Activated CD8-positive, alpha-beta memory T cell treated with anti-CD3 and anti-CD28 coated beads for 1 hour (primary cell): ENCODE measurements at places on chromosomes 2 and 18.

GRCh38 chr2:133636287-133636686 is 68.0 kb upstream of the NCKAP5 start:
- no peak for DNase-seq

DNA sequence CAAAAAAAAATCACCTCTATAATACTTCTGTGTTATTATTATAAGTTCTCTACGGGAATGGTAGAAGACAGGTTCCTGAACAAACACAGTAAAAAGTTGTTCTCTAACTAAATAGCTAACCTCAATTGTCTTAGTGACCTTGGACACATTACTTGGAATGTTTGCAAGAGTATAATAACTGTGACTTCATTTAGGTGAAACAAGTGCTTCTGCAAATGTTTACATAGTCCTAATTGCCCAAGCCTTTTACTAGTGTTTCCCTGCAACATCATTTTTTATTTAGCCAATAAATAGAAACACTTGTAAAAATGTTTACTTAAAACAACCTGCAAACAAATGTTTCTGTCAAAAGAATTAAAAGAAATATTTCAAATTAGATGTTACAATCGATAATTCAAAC is 9.9 kb downstream of the PLEKHM3 start:
- DNase-seq: no peak

DNA sequence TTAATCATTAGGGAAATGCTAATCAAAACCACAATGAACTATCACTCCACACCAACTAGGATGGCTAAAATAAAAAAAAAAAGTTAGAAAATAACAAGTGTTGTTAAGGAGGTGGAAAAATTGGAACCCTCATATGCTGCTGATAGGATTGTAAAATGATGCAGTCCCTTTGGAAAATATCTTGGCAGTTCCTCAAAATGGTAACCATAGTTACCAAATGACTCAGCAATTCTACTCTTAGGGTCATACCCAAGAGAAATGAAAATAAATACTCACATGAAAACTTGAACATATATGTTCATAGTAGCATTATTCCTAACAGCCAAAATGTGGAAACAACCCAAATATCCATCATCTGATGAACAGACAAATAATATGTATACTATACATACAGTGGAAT is 15.7 kb upstream of the ACVR2A start:
- DNase-seq: no peak

DNA sequence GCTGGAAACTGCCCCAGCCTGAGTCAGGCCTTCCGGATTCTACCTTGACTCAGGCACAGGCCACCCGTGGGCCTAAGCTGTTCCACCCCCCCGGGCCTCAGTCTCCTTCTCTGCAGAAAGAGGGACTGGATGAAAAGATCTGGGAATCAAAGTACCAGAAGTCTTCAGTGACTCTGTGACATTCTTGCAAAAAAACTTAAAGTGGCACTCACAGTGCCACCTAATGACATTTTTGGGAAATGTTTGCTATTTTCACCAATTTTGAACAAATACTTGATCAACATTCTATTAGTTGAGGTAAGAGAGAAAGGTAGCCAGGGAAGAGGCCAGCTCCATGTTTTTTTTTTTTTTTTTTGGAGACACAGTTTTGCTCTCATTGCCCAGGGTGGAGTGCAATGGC is 48.3 kb upstream of the ACAA2 start:
- DNase-seq: no peak

DNA sequence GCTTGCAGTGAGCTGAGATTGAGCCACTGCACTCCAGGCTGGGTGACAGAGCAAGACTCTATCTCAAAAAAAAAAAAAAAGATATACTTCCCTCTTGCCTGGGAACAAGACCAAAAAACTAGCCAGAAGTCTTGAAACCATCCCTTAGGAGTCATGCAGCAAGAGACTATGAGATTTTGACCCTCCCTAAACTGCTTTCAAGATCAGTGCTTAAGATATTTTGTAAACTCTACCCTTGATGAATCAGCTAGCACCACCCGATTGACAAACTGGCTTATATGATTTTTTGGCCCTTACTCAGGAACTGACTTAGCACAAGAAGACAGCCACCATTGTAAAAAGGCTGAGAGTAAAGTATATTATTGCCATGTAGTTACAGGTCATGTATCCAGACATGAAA is 3.8 kb downstream of the SULT1C3 start:
- no peak for DNase-seq

- DNase-seq: no peak
These were observed 5.8 kb upstream of the OSBPL6 start for GRCh38 chr2:178188466-178188865.

DNA sequence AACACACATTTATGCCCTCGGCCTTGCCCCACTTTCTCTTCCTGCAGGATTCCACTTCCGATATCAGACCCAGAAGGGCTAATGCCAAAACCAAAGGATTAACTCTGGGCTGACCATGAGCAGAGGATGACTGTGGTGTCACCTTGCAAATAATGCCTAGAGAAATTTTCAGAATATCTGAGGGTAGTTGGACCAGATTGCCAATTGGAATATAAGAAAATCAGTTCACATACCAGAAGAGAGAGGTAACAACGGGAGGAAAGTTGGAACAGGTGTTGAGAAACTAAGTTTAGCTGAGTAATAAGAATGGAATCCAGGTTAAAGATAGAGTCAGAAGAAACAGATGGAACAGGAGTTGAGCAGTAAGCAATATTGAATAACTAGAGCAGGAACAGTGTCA is 232.7 kb upstream of the UBE2E3 start:
- DNase-seq: no peak

DNA sequence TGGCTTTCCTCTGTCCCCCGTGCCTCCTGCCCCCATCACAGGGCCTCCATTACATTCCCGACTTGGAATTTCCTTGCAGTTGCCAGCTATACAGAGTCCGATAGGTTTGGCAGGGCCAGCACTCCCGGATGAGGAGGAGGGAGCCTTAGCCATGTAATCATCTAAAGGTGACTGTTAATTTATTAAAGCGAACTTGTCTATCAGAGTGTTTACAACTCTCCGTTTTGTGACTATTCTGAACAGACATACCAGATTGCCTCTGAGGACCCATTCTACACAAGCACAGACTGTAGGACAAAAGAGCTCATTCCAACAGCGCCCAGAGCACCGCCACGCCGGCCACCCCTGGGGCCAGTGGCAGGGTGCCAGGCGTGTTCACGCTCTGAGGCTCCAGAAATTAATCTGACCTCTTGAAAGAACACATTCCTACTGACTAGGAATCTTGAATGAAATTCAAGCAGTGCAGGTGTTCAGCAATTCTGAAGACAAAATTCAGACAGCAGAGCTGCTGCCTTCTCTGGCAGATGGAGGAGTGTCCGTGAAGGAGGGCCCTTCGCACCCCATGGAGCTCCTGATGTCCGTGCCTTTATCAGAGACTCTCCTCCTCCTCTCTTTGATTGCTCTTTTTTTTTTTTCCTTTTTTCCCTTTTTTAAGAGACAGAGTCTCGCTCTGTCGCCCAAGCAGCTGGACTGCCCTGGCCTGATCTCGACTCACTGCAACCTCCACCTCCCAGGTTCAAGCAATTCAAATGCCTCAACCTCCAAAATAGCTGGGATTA is 58.1 kb upstream of the RALBP1 start:
- no peak for DNase-seq

DNA sequence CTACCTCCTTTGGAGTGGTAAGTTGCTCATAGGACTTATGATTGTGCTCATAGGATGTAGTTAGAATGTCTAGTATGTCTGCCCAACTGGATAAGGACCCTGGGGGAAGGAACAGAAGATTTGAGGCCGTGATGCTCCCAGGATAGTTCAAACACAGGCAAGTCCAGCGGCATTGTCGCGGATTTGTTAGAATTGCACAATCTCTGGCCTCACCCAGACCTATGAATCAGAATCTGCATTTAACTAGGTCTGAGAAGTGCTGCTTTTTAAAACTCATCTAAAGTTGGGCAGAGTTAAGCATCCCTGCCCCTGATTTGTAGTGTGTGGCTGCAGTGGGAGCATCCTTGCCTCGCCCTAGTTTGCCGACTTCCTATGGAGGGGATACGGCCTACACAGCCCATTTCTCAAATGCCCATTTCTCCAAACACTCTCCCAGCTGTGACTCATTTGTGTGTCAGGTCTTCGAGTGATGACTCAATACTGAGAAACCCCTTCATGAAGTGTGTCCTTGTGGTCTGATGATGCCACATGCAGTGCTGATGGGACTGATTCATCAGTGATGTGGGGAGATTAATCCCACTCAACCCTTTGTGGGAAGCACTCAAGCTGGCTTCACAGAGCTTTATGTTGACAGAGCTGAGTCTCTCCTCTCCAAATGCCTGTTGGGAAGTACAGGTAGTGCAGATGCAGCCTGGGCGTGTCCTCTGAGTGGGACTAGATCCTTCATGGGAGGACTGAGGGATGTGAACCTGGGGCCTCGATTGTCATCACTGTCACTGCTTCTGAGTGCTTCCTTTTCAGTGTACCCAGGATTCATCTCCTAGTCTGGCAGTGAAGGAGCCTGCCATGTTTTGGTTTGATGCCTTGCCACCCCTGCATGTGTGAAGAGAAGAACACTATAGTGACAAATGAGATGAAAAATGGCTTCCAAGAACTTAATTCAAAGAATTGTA is 18.7 kb downstream of the SMIM21 start:
- DNase-seq: no peak

GRCh38 chr18:52070291-52070756 is 269.7 kb upstream of the DCC start:
- DNase-seq: no peak

GRCh38 chr2:190835303-190835930 is 45.2 kb upstream of the GLS start:
- DNase-seq: no peak

- no peak for DNase-seq
These were observed 195.4 kb upstream of the RMP24 start for GRCh38 chr18:35777039-35777438.

GRCh38 chr2:122660786-122661634 is 905.6 kb downstream of the TSN start:
- no peak for DNase-seq

DNA sequence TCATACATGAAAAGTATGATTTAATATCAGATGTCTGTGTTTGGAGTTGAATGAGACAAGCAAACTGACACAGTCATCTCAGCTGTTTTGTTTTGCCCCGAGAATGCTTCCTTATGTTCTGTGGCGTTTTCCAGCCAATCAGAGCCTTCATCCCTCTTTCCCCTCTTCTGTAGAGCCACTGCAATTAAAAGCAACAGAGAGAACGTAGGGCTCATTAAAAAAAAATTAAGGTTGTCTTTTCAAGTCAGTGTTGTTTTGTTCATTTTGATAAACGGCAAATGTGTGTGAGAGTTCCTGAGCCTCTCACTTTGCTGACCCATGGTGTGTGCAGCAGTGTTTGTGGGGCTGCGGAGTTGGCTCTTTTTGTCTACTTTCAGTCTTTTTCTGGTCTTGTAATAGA is 216.0 kb downstream of the FHOD3 start:
- DNase-seq: no peak

- no peak for DNase-seq
These were observed 151.7 kb upstream of the POU3F3 start for GRCh38 chr2:104702031-104702850.

DNA sequence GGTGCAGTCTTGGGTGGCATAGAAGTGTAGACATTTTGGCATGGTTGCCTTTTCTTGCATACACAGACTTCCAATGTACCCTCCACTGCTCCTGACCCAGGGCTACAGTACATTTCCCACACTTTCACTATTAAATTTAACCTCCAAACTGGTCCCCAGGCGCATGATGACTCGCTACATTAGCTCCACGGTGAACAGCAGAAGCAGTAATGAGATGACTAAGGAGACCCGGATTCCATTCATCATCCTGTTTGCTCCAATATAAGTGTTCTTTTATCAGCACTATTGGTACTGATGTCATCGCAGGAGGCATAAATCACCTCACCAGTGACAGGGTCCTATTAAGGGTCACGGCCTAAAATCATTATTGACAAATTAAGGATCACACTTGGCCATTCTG is 316.5 kb downstream of the EN1 start:
- DNase-seq: no peak

- no peak for DNase-seq
These were observed 398.7 kb upstream of the LRRTM4 start for GRCh38 chr2:77920838-77921366.
